Aorta (tissue), 5 donors: ENCODE measurements at places on chromosomes 6 and 20. TPM values are rescaled to one million over a fixed set of nuclear protein-coding genes. Genes with fewer than 3 reads are reported as not detected.

RNASET2 gene
- 23.3 TPM for total RNA-seq

- DNase-seq: no peak
- no peak overlapping the region for H3K4me3 ChIP-seq
- no peaks in the 10 kb centered on the region for H3K27me3 ChIP-seq
- H3K4me1 ChIP-seq: no peaks in the 10 kb centered on the region
- no peak overlapping the region for H3K27ac ChIP-seq
Observed at GRCh38 chr6:44453146-44453545, 65.6 kb downstream of the CDC5L start.

DNA sequence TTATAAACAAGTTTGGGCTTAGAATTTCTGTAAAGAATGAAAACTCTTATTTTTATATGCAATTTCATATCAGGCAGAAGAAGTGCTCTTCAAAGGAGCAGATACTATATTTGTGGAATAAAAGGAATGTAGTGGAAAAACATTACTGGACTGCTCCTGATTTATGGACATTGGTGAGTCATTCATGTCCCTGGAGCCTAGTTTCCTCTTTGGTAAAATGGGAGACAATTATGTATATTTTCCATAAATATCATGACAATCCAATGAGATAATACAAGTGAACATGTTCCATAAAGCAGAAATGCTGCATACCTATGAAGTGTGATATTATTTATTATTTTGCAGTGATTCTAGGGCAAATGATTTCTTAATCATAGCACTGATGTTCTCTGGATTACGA, 445.8 kb upstream of the CITED2 start:
- no peaks in the 10 kb centered on the region for H3K36me3 ChIP-seq
- H3K27ac ChIP-seq: no peak overlapping the region
- H3K4me3 ChIP-seq: no peak overlapping the region
- H3K27me3 ChIP-seq: no peaks in the 10 kb centered on the region

DNA sequence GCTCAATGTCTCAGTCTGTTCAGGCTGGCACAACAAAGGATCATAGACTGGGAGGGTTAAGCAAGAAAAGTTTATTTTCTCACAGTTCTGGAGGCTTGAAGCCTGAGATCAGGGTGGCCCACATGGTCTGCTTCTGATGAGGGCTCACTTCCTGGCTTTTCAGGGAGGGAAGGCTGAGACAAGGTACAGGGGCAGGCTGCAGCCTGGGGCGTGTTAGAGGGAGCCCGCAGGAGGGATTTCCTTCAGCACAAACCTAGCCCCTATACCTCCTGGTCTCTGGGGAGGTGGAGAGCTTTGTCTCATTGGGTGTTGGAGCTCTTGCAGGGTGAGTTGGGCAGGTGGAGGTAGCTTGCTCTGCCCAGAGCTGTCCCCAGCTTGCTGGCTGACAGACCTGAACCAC, 81.1 kb upstream of the GPR6 start:
- H3K27me3 ChIP-seq: no peaks in the 10 kb centered on the region
- DNase-seq: no peak
- no peak overlapping the region for H3K4me3 ChIP-seq
- no peak overlapping the region for H3K27ac ChIP-seq
- H3K36me3 ChIP-seq: no peaks in the 10 kb centered on the region

- H3K4me3 ChIP-seq: no peak overlapping the region
- H3K27ac ChIP-seq: no peak overlapping the region
- no peak for DNase-seq
- no peaks in the 10 kb centered on the region for H3K36me3 ChIP-seq
- H3K4me1 ChIP-seq: no peaks in the 10 kb centered on the region
Observed at GRCh38 chr20:50504231-50504823, 5.9 kb upstream of the PTPN1 start.

- H3K27ac ChIP-seq: no peak overlapping the region
- H3K27me3 ChIP-seq: no peaks in the 10 kb centered on the region
- no peaks in the 10 kb centered on the region for H3K36me3 ChIP-seq
- no peaks in the 10 kb centered on the region for H3K4me1 ChIP-seq
Observed at GRCh38 chr6:168222115-168223043, 97.2 kb downstream of the DACT2 start.

TRAPPC3L gene
- total RNA-seq: 0.55 TPM
